Glomerular endothelial cell (primary cell): ENCODE measurements at places on chromosomes 5 and 9.

DNA sequence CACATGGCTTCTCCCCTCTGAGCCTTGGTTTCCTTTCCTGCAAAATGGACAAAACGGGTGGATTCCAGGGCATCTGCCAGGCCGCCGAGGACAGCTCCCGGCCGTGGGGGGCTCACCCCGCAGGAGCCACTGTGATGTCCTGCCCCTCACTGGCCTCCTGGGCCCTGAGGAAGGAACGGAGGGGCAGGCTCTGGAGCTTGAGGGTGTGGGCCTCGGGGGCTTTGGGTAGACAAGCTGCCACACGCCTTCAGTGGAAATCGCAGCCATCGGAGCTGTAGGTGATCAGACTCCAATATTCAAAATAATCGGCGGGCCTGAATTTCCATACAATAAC, 32.2 kb upstream of the UBAC1 start:
- DNase-seq, result no peak

DNA sequence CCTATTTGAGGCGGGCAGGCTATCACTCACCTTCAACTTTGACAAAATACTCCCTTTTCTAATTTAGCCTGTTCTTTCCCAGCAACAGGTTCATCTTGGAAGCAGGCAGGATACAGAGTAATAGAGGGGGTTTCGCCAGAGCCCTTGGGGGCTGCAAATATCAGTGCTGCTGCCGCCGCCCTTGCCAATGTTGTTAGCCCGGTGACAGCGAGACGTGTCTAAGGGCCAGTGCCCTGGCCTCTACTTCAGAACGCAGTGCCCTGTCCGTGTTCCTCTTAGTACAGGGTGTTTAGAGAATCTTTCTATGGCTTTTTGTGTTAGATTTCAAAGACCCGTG, 703 bp downstream of the FAM120AOS start:
- no peak for DNase-seq

DNA sequence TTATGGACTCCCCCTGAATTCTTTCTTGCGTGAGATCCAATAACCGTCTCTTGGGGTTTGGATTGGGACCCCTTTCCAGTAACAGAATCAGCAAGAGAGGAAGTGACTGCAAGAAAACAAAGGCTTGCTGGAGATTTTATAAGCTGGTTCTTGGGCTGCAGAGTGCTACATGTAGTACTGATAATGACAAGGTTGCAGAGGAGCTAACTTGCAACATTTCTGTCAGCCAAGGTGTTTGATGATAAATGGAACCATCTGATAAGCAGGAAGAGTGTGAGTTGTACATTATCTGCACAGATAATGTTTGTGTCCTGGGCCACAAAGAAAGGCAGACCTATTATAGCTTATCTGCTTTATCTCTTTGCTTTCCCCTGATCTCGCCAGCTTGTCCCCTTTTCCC, 37.1 kb downstream of the DNAJB5 start:
- no peak for DNase-seq

- DNase-seq, result no peak
Observed at GRCh38 chr9:104868303-104868686, 59.7 kb downstream of the ABCA1 start.

DNA sequence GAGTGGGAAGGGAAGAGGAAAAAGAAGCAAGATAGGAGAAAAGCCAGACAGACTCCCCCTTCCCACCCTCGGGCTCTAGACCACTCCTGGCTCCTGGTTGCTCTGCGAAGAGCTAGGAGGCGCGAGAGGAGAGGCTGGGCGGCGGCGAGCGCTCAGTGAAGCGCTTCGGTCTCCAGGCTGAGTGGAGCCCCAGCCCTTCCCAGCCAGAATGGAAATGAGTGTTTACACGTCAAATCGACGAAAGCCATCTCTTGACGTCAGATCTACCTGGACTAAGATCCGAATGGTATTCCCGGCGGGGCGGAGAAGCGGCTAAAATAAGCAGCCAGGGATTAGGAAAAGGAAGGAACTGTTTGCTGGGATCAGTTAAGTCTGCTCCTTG, at the start of gene PCSK1:
Gene PCSK1, minus strand, starts transcription at position 183 of the 382 bp plus-strand sequence. CDS start 206 bp downstream, outside the sequence.
- DNase-seq, result no peak
